ENCODE measurements at places on chromosomes 4 and X.

DNA sequence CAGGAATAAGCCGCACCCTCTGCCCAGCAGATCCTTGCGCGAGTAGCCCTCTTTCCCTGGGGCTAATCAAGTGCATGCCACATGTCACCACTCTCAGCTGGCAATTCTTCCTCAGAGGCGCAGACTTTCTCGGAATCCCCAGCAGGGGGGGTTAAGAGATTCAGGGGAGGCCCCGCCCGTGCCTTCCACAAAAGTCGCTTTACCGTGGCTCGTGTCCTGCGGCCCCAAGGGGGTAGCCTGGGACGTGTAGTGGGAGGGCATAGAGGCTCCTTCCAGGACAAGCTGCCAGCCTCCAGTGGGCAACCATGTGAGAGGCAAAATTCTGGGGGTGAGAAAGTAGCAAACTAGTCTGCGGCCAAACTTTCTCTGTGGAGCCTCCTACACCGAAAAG, 652 bp downstream of the SRPX start:
- peak; percentile 38 for DNase-seq

DNA sequence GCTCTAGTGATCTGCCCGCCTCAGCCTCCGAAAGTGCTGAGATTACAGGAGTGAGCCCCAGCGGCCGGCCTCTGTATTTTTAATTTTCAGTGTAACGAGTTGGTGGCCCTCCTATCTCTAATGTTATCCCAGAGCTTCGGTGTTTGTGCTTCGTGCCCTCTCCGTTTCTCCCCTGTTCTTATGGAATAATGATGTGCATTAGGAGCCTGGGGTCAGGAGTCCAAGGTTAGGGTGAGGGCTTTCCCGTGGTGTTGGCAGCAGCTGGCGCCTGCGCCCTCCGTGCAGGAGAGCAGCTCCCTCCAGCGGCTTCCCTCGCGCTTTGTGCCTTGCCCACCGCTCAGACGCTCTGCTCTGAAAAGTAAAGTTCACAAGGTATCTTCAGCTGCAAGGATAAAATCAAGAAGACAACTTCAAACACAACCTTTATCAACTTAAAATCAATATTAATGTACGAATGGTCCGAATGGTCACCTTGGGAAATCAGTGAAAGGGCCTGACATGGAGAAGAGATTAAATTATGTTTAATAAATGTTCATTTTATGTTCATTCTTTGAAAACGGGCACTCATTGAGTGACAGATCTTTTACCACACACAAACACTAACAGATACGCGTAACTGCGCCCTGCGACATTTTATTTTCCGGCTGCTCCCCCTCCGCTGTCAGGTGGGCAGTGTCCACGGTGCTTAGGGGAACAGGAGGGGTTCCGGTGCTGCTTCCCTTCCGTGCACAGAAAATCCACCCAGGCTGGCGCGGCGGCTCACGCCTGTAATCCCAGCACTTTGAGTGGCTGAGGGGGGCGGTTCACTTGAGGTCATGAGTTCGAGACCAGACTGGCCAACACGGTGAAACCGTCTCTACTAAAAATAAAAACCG, 62.4 kb downstream of the TRAPPC11 start:
- DNase-seq, result peak; percentile 22

DNA sequence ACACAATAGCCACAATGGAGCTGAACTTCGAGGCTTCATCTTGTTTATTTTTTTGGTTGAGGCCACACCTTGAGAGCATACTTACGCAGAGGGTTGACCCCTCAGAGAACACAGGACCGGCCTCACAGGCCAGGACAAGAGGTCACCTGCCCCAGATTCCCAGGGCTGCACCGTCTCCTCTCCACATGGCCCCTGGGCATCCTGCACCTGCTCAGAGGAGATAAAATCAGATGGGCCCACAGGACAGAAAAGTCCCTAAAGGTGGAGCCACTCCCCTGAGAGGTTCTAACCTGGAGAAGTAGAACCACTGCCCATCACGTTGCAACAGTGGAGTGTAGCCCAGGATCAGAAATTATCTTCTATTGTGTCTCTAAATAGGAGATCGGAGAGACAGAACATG, 1.1 kb upstream of the CLDN24 start:
- DNase-seq, result no peak

DNA sequence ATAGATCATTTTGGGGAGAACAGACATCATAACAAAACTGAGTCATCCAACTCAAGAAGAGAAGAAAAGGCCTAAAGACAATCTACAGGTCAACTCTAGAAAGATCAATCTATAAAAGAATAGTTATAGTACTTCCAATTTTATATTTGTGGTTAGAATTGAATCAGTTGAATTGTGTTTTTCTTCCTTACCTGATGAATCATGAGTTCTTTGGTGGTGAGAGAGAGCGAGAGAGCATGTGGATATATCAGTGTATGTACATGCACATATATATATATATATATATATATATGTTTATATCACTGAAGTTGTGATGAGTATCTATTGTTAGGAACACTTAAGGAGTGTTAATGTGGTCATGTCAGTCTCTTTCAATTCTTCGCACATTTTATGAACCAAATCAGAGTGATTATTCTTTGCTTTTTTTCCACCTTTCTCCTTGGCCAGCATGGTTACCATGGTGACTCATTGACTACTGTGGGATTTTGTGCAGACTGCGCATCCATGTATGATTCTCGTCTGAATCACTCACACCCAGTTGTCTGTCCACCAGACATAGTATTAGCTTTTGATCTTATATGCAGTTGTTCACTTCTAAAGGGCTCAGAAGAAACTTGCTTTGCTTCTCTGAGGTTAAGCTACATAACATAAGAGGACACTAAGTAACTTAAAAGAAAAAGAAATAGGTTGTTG, 90.4 kb upstream of the RAB40AL start:
- DNase-seq, result peak; percentile 66

DNA sequence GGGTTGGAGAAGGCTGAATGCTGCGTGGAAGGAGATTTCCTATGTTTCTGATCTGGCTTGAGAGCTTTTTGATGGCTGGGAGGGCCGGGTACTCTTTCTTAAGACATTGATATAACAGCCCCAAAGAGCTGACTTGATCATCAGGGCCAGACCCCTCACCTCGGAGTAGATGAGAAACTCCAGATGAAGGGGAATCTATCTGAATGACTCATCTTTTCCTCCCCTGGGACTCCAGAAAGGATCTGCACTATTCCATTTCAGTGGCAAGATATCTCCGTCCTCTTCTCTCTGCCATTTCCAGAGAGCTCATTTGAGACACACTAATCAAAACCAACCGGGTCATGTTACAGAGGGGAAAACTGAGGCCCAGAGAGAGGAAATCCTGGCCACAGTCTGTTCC, 92.9 kb upstream of the MSX1 start:
- no peak for DNase-seq

GRCh38 chr4:120554086-120554485, 368.4 kb downstream of the PRDM5 start:
- no peak for DNase-seq

DNA sequence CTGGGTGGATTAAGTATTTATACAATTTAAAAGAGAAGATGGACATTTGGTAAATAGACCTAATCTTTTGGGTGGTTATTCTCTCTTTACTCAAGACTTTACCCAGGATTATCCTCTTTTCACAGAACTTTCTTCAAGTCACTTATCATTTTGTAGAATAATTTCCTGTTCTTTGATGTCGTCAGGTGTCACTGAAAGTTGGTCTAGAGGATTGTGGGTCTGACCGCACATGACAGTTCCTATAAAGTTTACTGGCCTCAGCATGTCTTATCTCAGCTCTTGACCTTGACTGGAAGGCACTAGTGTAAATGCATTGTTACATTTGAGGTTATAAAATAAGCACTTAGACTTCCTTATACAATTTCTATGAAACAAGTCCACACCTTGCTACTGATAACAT, 139.9 kb upstream of the SLC4A4 start:
- no peak for DNase-seq

DNA sequence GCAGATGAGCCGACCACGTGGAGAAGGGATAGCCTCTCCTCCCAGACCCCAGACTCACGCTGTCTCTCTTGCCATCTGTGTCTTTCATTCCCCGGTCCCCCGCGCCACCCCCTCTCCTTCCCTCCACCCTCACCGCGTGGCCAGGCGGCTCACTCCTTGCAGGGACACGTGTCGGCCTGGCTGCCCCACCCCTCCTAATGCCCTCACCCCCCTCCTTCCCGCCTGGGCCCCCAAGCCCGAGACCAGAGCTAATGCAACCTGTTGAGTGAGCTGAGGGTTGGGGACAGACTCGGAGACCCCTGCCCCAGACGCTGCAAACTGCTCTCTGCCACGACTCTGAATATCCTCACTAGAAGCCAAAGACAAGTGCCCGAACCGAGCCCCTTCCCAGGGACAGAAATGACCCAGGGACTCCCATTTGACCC, 1.8 kb downstream of the SLC38A5 start:
- peak; percentile 32 for DNase-seq

GRCh38 chrX:120087289-120088017, 10.0 kb upstream of the RHOXF2B start:
- no peak for DNase-seq

- DNase-seq, result no peak
Observed at GRCh38 chr4:75655562-75655961, 17.6 kb downstream of the G3BP2 start.

- no peak for DNase-seq
Observed at GRCh38 chr4:181224852-181225251, 1018.4 kb upstream of the TENM3 start.

DNA sequence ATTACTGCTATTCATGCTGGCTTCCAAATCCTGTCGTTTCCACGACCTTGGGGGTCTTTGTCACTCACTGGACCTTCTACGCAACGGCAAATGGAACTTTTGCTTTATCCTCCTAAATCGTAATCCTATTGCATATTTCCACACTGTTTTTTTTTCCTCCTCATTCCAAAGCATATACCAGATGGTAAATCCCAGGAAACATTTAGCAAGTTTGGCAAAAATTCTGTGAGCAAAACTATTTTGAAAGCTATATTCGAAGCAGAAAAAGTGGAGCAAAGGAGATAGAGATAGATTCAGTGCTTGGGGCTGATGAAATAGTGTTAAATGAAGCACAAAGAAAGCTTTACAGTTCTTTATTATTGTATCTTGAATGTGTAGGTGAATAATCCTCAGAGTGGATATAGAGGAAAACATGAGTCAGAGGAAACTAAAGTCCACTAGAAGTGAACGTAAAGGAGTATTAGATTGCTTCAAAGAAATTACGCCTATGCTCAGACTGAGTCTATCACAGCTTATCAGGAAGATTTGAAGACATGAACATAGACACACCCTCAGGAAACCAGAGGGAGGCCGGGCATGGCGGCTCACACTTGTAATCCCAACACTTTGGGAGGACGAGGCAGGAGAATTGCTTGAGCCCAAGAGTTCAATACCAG, 50.2 kb upstream of the FAM9A start:
- peak; percentile 10 for DNase-seq

GRCh38 chr4:121712001-121712651, 15.3 kb upstream of the ANXA5 start:
- peak; percentile 72 for DNase-seq

GRCh38 chr4:150160473-150160872, 82.2 kb downstream of the DCLK2 start:
- peak; percentile 29 for DNase-seq

- no peak for DNase-seq
Observed at GRCh38 chr4:62130230-62130629, 930.1 kb downstream of the ADGRL3 start.

GRCh38 chrX:120090208-120090607, 12.7 kb upstream of the RHOXF2B start:
- DNase-seq, result no peak

DNA sequence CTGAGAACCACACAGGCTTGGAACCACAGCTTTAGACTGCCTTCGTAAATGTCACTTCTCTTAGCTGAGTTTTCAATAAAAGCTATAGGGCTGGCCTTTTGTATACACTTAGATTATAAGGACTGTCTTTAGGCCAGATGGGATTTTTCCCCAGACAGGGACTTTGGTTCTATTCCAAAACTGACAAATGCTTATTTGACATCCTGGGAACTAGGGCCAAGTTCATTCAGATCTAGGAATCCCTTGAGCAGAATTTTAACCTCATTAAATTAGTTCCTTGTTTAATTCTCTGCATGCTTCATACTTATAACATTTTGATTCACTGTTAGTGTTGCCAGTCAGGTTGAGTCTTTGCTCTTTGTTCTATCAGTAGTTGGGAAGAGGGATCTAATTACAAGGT, 23.1 kb downstream of the ZRSR2 start:
- DNase-seq, result no peak

- DNase-seq, result no peak
Observed at GRCh38 chr4:173432430-173432829, 33.5 kb upstream of the SCRG1 start.

DNA sequence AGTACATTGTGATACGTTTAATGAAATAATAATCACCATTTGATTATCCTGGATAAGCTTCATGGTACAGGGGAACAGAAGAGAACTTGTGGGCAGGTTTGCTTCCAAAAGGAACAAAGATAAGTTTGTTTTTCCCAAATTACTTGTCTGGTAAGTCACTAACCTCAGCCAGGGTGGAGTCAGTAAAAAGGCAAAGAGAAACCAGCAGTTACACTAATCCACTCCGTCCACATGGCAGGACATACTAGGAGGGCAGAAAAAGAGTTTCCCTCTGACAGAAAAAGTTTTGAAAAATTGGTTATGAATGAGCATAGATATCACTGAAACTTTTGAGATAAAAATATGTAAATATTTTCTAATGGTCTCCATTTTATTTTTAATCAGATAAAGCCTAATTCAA, 285.9 kb downstream of the IL15 start:
- no peak for DNase-seq

DNA sequence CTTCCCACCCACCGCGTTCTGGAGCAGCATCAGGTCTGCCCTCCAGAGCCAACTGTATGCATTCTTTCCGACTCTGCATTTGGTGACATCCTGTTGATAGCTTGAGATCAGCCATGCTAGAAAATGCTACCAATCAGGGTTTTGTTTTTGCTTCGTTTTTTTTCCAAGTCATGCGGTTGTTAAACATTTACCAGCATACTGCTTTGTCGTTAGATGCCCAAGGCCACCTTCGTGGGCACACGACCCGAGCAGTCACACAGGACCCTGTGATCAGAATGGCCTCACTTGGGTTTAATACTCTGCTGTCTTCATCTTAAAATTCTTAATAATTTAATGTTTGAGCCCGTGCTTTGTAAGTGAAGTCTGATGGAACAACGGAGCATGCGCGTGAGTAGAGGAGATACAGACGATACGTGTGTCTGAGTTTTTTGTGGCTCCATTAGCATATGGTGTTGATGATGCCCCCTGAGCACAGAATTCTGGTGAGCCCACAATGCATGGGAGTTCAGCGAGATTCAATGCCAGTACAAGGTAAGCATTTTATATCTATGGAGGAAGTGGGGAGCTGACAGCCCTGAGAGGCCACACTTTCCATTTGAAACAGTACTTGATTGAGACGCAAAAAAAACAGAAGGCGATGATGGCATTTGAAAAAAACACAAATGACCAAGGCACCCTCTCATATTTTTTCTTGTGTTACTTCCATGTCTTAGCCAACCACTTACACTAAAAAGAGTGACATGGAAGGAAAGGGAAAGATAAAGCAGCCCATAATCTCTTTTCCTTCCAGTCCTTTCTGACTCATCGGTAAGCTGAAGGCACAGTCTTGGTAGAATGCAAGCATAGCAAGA, 323.6 kb downstream of the BCOR start:
- no peak for DNase-seq

DNA sequence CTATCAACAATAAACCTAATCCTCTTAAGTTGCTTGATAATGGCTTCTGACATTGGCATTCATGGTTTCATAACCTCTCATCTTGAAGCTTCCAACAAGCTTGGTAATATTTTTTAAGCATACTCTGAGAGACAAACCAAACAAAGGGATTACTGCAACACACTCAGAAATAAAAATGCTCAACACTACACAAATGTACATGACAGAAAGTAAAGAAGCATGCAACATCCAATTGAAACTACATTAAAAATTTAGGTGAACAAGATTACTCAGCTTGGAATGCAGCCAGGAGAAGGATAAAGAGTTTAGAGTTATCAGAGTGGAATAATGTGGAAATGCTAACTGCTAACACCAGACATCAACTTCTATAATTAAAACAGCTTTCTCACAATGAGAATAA, 1136.6 kb upstream of the PABPC4L start:
- DNase-seq, result no peak
